Activated CD4-positive, alpha-beta T cell treated with anti-CD3 and anti-CD28 coated beads for 1 hour (primary cell): ENCODE measurements at places on chromosomes 6 and 20.

DNA sequence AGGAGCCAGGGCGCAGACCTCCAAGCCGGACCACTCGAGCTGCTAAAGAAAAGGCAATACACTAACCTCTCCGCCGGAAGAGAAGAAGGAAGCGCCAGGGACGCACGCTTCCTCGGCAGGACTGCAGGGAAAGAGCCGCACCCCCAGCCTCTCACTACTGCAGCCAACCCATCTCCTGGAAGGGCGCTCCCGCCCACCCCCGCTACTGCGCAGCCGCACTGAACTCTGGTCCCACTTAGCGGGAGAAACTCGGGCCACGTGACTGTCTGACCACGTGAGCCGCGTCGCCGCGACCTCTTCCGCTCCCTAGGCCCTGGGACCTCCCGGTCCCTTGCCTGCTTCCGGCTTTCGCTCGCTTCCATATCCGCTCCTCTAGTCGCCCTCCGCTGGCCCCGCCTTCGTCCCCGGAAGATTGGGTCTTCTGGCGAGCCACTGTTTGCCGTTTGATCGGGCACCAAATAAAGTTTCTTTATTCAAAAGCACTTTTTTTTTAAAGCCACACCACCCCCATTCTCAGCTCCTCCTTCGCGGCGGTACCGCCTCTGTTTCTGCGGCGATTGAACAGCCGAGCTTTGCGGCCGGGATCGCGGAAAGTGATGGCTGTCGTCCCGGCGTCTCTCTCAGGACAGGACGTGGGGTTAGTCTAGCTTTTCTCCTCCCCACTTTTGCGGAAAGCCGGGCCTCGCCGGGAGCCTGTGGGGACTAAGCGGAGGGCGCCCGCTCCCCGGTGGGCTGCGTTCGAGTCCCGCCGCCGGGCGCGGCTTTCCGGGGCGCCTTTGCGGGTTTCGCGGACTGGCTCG lies at the start of gene RMND1:
Gene RMND1 (minus strand): TSS at position 177 of the 800 bp plus-strand sequence. CDS start 6,315 bp downstream, outside the sequence.
- peak; percentile 99 for DNase-seq

- no peak for DNase-seq
Measured at GRCh38 chr6:160180706-160181105, 59.1 kb downstream of the SLC22A1 start.

- no peak for DNase-seq
Measured at GRCh38 chr6:135475292-135475886, 22.2 kb downstream of the AHI1 start.

GRCh38 chr6:17022604-17023003 lies 79.2 kb upstream of the STMND1 start:
- no peak for DNase-seq

DNA sequence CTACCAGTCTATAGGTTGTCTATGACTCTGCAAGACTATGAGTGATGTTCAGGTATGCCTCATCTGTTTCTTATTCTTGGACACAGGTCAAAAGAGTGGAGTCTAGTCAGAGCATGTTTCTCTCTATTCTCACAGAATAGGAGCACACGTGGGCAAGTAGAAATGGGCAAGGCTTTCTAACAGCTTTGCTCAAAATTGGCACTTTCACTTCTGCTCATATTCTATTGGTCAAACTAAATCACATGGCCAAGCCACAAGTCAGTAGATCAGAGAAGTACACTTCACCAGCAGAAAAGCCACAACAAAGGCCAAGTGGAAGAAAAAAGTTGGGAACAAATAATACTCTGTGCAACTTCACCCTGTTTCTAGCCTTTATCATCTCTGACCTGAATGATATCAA lies 354.5 kb upstream of the SYNCRIP start:
- no peak for DNase-seq

DNA sequence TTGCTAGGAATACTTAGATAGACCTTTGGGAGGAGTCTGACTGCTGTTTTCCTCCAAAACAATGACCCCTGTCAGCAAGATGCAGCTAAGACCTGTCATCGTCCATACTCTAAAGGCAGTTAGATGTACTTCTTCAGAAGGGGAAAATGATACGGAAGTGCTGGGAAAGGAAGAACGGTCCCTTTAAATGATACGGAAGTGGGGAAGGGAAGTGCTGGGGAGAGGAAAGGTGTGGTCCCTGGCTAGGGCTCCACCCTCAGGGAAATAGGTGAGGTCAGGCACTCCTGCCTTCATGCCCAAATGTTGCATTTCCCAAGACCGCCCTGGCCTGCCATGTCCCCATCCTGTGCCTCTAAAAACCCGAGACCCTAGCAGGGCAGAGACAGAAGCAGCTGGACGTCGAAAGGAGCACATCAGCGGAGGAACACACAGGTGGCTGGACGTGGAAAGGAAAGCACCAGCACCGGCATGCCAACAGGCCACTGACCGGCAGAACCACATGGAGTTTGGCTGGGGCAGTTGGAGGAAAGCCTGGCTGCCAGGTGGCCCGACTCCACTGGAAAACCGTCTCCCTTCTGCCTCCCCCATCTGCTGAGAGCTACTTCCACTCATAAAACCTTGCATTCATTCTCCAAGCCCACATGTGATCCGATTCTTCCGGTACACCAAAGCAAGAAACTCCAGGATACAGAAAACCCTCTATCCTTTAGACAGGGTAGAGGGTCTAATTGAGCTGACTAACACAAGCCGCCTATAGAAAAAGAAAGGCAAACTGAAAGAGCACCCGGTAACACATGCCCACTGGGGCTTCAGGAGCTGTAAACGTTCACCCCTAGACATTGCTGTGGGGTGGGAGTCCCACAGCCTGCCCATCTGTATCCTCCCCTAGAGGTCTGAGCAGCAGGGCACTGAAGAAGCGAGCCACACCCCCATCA lies 94.6 kb downstream of the FAXC start:
- DNase-seq: no peak

- no peak for DNase-seq
Measured at GRCh38 chr20:60313191-60313590, 355.0 kb downstream of the CDH26 start.
